ENCODE measurements at places on chromosomes 12 and 14. TPM values are rescaled to one million over a fixed set of nuclear protein-coding genes. Genes with fewer than 3 reads are reported as not detected.

DNA sequence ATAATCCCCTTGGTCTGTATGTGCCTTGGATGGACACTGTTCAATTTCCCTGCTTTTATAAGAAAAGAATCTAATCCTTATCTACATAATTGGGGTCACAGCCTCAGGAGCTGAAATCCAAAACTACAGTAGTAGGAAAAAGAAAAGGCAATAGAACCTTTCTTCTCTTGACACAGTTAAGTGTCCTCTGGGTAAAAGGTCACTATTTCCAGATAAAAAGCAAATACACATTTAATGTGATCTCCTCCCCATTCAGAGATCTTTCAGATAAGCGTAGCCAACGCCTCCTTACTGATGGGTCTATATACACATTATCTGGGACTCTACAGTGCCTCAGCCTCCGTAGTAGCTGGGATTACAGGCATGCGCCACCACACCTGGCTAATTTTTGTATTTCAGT, 73.4 kb downstream of the CLIP1 start:
- DNase-seq: no peak

Gene SERPINA9
- total RNA-seq: not detected

GRCh38 chr12:124906606-124907261, 7.7 kb downstream of the UBC start:
- DNase-seq: peak; percentile 71

Gene RD3L
- total RNA-seq: not detected

All from upper lobe of right lung (tissue), 1 donor.